Motor neuron (in vitro differentiated cells): ENCODE measurements at places on chromosomes 5 and 9.

DNA sequence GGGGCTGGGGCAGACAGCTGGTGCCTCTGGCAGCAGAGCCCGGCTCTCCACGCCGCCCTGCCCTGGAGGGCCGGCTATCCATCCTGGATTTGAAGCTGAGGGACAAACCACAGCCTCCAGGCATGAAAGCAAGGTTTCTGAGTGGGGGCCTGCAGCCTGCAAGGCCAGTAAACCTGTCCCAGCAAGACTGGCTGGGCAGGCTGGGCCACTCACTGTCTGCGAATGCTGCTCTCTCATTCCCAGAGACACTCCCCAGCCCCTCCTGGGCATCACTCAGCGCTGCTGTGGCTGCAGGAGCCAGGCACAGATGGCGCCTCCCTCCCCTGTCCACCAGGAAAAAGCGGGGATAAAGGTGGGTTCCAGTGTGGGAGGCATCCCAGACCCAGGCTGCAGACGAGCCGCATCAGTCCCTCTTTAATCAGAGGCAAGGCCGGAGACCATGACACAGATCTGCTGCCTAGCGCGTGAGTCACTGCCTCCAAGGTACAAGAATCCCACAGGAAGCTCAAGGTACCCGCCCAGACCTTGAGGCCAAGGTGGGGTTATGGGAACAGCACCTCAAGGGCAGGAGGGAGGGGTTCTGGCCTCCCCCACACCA is 118.0 kb downstream of the VAV2 start:
- ATAC-seq = peak; percentile 75

GRCh38 chr5:172953776-172954675 is 5.2 kb upstream of the RPL26L1 start:
- ATAC-seq = no peak

DNA sequence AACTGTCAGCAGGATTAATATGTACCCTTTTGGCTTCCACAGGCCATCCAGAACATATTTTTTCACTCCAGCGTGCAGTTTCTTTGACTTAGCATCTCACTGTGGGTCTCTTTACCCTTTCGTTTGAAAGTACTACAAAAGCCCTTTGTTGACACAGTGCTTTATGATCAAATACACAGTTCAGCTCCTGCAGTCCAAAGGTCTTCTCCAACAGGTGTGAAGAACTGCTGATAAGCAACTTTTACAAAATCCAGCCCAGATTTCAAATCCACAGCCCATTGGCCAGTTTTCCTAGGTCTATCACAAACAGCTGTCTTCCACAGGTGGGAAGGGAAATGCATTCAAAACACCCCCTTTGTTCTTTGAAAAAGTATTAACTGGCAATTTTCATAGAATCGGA is 54.8 kb downstream of the MYO10 start:
- ATAC-seq = no peak

DNA sequence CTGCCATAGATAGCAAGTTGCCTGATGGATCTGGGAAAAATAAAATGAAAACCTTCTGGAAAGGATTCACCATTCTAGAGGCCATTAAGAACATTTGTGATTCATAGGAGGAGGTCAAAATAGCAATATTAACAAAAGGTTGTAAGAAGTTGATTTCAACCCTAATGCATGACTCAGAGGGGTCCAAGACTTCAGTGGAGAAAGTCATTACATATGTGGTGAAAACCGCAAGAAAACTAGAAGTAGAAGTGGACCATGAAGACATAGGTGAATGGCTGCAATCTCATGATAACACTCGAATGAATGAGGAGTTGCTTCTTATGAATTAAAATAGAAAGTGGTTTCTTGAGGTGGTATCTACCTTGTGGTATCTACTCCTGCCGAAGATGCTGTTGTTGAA is 86.6 kb downstream of the GABRA1 start:
- no peak for ATAC-seq

- no peak for ATAC-seq
Measured at GRCh38 chr5:35171078-35171477, 59.2 kb downstream of the PRLR start.

- ATAC-seq = no peak
Measured at GRCh38 chr5:87155106-87155505, 112.6 kb upstream of the RASA1 start.

DNA sequence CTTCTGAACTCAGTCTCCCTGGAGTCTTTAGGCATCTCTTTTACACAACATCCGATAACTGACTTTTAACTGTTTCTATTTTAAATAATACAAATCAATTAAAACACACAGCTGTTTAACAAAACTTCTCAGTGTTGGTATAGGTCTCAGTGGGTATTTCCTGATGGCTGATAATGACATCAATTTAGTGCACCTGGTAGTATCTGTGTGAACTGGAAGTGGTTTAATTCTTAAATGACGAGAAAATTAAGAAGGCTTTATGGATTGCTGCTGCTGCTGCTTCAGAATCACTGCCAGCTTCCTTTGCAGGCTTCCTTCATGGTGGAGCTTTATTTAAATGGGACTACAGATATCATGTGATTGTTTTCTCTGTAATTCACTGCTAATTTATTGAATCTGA is 92.3 kb downstream of the RPS23 start:
- no peak for ATAC-seq

DNA sequence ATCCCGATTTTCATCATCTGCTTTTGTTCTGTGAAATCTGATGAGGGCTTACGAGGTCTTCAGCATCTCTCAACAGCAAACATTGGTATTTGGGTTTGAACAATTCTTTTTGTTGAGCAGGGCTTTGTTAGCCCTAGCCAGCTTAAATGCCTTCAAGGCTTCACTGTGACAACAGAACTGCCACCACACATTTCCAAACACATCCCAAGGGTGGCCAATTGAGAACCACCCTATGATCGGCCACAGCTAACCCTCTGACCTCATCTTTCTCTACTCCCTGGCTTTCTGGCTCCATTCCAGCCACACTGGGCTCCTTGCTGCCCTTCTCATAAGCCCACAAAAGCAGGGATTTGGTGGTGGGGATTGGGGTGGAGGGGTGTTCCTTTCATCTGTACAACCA is 17.6 kb downstream of the MTX3 start:
- peak; percentile 78 for ATAC-seq

- ATAC-seq = peak; percentile 92
Measured at GRCh38 chr5:121500310-121500709, 351.4 kb upstream of the FTMT start.

DNA sequence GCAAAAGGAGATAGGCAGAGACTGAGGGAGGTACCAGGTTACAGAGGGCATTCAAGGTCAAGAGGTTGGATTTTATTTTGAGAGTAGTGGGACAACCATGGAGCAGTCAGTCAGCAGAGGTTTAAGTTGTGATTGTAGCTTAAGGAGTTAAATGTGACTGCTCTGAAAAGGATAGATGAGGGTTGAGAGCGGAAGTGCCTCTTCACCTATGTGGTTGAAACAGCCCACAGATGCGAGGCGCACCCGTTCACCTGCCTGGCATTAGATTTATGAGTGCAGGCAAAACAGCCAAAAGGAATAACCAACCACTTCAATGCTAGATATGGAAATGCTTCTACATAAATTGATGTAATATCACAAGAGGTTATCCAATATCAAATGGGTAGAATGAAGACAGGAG is 8.4 kb downstream of the ZNF474 start:
- no peak for ATAC-seq

DNA sequence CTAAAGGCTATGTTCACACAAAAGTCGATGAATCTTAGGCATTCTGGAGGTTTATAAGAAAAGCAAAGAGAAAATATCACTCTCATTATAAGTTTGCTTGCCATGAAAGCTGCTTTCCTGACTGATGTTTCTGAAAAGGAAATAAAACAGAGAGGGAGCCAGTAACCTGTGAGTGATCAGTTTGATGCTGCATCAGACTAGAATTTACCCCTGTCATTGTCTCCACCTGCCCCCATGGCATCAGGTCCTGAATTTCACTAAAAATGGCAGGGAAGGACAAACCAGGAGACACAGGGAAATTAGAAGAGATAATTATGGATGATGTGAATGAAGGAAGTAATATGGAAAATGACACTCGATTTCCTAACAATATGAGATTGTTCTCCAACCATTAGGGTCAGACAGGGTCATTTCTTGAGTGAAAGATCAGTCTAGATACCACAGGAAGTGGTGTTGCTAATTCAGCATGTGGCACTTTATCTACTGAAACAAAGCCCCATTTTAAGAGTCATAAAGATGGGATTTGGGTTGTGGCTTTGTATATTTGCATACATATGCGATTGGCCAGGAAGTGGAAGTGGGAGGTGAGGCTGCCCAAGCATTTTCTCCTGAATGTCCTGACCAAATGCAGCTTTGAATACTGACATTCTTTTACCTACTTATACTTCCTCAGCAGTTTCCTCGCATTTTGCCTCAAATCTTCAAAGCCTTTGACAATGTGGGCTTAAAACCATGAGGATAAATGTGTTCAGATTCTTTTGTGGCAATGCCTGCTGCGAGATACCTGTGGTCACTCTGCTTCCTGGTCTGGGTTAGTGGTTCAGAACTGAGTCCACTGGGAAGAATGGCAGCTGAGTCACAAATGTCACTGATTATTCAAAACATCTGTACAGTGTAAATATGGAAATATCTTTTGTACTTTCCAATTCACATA is 29.7 kb downstream of the MEGF10 start:
- ATAC-seq = no peak

DNA sequence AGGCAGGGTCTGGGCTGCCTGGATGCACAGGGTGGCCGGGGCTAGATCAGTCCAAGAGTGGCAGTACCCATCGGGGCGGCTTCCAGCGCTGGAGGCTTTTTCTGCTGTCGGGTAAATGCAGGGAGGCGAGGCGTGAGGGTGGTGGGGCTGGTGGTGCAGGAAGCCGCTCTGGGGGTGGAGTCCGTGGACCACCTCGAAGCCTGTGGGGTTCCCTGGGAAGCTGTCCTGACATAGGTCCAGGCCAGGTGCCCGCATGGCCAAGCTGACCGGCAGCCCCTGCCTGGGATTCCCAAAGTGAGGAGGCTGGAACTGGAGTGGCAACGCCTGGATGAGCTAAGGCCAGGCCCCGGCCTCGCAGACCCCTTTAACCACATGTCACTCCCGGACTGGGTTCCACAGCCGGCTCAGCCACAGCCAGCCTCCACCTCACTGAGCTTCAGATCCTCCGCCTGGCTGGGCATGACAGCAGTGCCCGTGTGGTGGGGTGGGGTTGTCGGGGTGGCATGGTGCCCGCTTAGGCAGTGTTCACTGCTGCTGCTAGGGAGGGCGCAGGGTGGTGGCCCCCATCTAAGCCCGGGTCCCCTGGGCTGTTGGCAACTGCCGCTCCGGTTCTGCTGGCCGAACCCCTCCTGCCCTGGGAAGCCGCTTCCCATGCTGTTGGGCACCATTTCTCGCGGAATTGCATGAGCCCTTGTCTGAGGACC is 1.4 kb upstream of the QRFP start:
- ATAC-seq = no peak

- ATAC-seq = no peak
Measured at GRCh38 chr5:127950707-127951391, 132.7 kb upstream of the SLC12A2 start.

GRCh38 chr5:67358186-67358585 is 161.6 kb upstream of the CD180 start:
- no peak for ATAC-seq

DNA sequence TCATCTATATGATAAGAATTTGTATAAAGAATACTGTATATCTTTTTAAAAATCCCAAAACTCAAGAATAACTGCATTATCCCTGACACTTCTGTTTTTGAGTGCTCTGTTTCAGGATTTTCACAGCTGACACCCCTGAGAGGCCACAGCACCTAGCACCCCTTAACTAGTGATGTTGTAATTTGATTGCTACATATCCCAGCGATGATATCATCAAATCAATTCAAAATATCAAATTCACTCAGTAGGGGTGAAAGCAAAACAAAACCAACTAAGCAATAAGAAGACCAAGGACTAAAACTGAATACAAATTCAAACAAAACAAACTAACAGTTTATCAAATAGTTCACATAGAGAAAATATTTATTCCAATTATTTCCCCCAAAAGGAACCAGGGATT is 184.3 kb downstream of the MCTP1 start:
- ATAC-seq = no peak

- ATAC-seq = no peak
Measured at GRCh38 chr9:74765481-74765971, 122.2 kb downstream of the TRPM6 start.

GRCh38 chr9:18606281-18606680 is 132.3 kb downstream of the ADAMTSL1 start:
- no peak for ATAC-seq

DNA sequence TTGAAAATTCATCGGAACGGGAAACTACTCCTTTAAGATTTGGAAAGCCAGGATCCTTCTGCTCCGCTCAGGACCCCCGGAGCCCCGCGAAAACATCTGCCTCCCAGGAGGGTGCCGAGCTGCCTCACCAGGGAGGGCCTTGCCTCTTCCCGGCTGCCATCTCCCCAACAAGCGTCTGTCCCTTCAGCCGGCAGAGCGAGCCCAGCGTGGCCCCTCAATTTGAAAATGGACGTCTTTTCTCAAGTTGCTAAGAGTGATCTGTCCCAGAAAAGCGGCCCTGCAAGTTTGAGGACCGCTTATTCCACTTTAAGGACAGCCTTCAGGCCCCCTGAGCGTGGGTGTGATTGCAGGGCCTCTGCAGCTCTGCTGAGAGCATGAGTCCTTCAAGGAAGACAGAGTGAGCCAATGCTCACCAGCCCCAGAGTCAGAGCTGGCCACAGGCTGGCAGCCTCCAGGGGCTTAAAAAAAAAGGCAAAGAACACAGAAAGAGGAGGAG is 101.3 kb downstream of the PHF2 start:
- ATAC-seq = no peak

- no peak for ATAC-seq
Measured at GRCh38 chr9:81874250-81874649, 54.0 kb upstream of the SPATA31D4 start.

DNA sequence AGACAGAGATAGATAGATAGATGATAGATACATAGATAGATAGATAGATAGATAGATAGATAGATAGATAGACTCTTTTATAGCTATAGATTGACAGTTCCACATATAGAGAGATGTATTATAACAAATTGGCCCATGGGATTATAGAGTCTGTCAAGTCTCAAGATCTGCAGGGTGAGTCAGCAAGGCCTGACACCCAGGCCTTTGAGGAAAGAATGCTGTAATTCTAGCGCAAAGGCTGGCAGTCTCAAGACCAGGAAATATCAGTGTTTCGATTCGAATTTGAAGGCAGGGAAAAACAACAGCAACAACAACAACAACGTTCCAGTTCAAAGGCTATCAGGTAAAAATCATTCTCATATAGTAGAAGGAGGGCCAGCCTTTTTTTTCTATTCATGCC is 339.2 kb upstream of the CDH9 start:
- no peak for ATAC-seq

DNA sequence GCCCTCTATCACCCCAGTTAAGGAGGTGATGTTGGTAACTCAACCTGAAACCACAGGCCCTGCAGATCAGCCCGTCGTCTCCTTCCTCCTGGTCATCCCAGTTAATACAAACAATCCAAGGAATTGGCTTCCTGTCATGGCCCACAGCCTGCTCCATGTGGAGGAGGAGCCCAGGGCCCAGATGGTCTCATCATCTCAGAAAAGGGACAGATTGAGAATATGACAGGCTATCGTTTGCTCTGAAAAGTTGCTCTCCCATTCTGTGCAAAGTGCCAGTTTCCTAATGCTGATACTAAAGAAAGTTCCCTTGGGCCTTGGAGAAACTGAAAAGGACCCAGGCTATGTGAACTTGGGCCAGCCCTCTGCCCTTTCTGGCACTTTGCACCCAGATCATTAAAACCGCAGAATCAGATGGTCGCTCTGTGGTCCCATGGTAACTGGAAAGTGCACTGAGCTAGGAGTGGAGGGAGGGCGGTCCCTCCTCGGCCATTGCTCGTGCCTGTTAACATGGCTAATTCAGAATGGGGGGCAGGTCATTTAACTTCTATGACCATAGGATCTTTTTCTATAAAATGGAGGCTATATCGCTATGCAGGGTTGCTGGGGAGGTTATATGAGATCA is 675 bp upstream of the SPAAR start:
- no peak for ATAC-seq
